ENCODE measurements at places on chromosomes 11 and 22.
A peak's percentile ranks its signal among the peaks of the same experiment; 100 is the strongest.

- DNase-seq: no peak
These were observed 2.6 kb upstream of the FADS3 start for GRCh38 chr11:61893981-61894380.

GRCh38 chr11:9462172-9462799, 1.5 kb downstream of the ZNF143 start:
- DNase-seq: no peak

DNA sequence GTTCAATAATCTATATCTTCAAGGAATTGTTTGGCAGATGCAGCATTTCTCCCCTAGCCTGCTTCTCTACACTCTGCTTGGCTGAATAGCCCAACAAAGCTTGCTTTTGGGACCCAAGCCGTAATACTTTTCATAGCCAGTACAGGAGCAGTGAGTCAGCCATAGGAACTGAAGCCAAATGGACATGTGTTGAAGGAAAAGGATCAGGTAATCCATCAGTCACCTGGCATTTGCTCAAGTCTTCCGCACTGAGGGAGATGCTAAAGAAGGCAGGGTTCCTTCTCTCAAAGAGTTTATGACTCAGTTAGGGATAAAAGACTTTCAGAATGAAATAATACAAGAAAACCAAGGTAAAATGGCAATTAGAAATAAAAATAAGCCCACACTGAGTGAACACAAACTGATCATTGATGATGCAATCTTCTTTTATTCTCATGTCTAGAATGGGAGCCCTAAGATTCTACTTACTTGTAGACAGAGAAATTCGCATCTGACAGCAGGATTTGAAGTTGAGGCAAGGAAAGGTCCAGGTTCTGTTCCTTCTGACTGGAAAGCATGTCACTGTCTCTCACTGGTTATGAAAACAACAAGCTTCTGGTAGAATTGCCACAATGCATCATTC, 13.2 kb downstream of the C11orf87 start:
- DNase-seq: no peak

DNA sequence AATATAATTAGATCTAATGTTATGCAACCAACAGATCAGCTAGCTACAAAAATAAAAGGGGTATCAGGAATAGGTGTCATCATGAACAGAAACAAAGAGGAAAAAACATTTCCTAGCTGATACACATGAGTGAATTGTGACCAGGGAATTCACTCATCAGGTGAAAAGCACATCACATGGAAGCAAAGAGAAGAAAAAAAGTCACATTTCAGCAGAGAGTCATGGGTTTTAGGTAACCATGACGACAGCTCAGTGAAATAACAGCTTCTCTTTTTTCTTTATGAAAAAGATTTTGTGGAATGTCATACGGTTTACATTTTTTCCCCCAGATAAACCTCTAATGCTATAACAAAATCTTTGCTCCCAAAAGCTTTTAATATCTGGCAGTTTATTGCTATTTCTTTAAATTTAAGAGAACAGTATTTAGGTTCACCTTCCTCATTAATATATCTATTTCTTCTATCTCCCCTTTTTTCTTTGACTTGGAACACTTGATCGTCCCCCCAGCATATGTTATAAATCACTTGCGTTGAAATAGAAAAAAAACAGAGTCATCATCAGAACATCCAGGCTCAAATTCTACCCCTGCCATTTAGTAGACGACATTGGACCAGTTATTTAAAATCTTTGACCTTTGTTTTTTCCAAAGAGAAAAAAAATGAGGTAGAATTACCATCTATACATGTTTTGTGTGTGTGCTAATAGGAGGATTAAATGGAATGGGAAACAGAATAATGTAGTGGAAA, 5.3 kb downstream of the TYR start:
- no peak for DNase-seq

DNA sequence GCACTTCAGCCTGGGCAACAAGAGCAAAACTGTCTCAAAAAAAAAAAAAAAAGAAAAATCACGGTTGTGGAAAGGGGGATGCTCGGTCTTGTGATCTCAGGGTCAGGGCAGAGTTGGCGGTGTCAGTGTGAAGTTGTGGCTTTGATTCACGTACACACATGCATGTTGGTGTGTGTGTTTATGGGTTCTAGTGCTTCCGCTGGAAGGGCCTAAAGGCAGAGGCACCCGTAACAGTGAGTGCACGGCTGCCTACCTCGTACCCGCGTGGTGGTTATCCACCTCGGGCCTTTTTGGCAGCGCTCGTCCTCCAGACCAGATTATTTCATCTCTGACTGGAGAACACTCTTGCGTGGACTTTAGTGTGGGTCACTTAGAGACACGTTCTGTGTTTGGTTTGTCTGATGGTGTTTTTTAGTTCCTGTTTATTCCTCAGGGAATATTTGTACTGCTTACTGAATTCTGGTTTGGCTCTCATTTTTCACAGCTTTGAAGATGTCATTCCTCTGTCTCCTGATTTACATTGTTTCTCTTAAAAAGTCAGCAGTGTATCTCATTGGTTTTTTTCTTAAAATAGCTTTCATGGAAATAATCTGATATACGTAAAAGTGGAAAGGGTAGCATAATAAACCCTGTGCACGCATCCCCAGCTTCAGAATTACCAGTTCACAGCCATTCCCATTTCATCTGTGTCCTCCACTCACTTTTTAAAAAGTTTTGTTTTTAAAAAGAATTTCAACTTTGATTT, 15.6 kb downstream of the ZBED4 start:
- DNase-seq: no peak

- no peak for DNase-seq
These were observed 186.8 kb downstream of the FAM181B start for GRCh38 chr11:82546661-82547557.

- DNase-seq: no peak
These were observed 590 bp downstream of the COMMD9 start for GRCh38 chr11:36288442-36289225.

- DNase-seq: no peak
These were observed 29.9 kb downstream of the IL10RA start for GRCh38 chr11:118016104-118016503.

GRCh38 chr11:120704256-120704750, 192.8 kb downstream of the GRIK4 start:
- DNase-seq: no peak

DNA sequence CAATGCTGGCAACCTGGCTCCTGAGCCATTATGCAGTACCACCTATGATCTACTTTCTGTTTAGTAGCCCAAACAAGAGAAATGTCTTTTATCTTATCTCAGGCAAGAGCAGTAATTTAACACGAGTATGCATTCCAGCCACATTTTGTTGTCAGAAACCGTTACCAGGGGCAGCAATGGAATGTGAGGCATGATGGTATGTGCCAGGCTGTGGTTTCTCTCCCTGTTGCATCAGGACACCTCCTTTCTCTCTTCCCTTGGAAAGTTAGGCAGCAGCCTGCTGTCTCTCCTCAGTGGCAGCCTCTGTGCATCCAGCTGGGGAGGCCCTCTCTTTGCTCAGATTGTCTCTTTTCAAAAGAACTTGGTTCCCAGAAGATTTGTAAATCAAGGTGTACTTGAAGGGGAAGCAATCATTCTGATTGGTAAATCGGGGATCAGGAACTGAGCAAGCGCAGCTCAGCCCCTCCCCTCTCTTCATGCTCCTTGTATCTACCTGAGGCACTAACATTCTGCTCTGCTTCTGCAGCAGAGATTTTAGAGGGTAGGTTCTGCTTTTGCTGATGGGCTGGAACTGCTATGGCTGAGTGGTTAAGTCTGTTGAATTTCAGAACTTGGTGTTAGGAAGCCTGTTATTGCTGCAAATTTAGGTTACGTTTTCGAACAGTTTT, 229.2 kb downstream of the ADAMTS15 start:
- DNase-seq: no peak

GRCh38 chr22:31124811-31125465, 2.2 kb downstream of the INPP5J start:
- DNase-seq: no peak

DNA sequence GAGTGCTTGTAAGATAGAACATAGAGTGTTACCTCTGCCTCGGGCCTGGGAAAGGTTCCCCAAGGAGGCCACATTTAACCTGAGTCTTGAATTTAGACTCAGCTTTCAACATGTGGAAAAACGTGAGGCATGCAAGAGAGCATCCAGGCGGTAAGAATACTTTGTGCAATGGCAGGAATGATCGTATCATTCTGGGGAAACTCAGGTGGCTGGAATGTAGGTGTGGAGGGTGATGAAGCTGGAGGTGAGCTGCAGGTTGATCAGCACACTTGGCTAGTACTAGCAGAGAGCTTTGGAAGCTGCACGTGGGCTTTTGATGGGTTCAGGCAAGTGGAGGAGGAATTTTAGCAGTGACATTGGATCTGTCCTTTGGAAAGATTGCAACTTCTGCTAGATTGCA, 270.3 kb upstream of the RAG2 start:
- DNase-seq: no peak

DNA sequence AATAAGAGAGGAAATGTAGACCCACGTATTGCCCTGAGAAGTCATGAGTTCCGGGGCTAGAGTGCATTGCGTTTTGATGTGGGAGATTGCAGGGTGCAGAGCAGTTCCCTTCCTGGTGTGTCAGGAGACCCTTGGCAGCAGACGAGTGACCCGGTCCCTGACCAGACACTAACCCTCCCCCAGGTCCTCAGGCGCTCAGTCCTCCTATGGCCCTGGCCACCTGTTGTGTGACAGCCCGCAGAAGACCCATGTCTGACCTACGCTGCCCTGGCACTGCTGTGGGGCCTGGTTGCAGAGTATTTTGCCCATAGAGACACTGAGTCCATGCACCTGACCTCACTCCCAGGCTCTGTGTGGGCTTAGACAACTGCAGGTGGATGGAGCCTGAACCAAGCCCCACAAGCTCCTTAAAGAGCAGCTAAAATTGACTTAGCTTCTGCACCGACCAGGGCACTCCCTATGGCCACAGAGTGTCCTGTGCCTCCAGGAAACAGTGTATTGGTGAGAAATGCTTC, 833.8 kb downstream of the TBC1D22A start:
- no peak for DNase-seq

GRCh38 chr11:76702336-76703128, 32.0 kb upstream of the LRRC32 start:
- DNase-seq: no peak

DNA sequence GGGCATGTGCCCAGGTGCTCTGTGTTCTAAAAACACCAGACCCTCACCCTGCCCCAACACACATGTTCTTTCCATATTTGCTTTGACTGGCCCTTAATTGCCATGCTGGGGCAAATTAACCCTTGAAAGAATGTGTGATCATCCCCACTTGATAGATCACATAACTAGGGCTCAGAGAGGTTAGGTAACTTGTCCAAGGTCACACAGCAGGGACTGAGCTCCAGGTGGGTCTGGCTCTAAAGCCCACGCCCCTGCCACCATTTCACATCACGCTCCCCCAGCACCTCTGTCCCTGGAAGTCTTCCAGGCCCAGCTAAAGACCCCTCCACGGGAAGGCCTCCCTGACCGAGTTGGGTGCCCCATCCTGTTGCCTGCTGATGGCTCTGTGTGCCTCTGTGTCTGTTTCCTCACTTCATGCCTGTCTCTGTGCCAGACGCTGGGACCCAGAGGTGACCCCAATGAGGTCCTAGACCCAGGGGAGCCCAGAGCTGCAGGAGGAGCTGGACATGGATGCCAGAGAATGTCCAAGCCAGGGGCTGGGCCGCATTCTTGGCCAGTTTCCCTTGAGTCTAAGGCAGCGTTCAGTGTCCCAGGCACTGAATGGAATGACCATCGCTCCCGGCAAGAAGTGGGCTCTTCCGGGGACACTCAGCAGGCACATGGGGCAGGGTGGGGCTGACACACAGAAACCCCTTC, 79.7 kb downstream of the MYO7A start:
- DNase-seq: no peak

GRCh38 chr11:39205236-39205995, 2254.0 kb downstream of the LRRC4C start:
- no peak for DNase-seq

DNA sequence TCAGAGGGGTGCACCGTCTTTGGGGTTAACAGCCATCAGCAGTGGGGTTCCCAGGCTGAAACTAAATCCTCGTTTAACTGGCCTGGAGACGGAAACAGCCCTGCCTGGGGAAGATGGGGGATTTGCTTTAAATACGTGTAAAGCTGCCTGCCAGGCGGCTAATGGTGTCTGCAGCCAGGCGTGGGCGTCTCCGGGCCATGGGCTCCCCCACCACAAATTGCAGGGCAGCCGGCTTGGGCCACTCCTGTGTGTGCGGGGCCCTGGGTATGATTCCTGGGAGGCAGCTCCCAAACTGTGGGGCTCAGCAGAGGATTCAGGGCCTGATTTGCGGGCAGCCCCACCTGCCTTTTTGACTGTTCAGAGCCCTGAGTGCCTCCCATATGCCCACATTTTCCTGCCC, 110.5 kb downstream of the KCNQ1 start:
- no peak for DNase-seq

GRCh38 chr11:121067453-121067852, 33.6 kb upstream of the TECTA start:
- DNase-seq: no peak

DNA sequence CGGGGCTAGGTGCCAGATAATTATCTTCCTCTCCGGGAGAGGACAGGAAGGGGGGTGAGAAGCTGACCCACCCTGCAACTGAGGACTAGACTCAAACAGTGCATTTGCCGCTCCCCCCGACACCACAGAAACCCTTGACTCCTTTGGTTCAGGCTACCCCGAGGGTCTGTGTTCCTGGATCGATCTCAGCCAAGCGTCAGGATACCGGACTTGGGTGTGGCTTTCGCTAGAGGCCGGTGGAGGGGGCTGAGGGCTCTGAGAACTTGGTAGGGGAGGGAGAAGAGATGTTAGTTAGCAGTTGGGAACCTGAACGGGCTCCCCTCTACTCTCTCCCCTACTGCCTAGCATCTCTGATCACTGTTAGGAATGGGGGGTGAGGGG, 840 bp downstream of the SEZ6L start:
- no peak for DNase-seq

DNA sequence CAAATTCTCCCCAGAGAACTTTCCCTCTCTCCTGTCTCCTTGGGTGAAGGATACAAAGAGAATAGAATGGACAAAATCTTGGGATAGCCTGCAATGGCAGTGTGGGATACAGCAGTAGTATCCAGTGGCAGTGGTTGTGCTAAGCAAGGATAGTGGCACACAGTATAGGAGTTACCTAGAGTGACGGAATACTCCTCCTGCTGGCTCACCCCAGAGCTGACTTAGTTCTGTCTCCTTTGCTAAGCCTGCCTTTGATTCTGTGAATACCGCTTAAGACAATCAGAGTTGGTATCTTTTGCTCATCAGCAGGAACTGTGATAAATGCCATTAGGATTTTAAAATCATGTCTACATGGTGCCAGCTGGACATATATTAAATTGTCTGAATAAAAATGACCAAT, 404.3 kb downstream of the JRKL start:
- DNase-seq: peak; percentile 4

- DNase-seq: no peak
These were observed 75.0 kb downstream of the CTTN start for GRCh38 chr11:70473186-70473872.
